T-helper 2 cell (primary cell): ENCODE measurements at places on chromosomes 16 and 17.

- DNase-seq = no peak
These were observed 19.1 kb downstream of the GPR142 start for GRCh38 chr17:74386386-74386785.

DNA sequence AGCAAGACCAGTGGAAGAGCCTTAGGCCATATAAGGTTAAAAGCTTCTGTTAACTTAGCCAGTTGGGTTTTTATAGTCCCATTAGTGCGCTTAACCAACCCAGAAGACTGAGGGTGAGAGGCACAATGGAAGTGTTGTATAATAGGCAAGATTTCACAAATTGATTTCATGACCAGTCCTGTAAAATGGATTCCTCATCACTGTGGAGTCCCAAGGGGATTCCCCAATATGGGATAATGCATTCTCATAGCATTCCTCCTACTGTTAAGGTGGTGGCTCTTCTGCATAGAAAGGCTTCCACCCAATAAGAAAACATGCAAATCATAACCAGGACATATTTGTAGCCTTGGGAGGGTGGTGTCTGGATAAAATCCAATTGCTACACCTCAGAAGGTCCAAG is 22.1 kb upstream of the B4GALNT2 start:
- no peak for DNase-seq

DNA sequence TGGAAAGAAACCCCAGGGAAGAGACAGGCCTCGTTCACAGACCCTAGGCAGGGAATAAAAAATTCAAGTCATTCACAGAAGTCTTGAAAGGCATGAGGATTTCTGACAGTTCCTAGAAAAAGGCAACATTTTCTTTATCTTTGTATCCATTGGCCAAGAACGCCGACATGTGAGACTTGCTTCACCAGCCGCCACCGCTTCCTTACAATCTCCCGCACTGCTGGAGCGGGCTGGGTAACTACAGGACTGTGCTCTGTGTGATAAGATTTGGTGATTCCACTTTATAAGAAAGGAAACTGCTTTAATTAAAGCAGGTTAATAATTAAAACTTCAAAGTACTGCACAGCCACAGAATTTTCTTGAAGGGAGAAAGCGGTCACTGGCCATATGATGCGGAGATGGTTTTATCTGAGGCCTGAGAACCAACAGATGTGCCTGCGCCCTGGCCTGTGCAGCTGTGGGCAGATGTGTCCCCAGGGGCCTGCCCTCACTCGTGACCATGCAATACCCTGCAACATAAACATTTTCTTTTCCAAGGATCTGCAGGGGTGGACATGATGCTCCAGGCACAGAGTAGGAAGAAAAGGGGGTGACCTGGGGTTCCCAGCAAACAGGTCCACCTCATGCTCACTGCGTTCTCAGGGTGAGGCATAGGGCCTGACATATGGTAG is 13.0 kb upstream of the LGALS3BP start:
- DNase-seq = no peak

GRCh38 chr17:13240851-13241250 is 223.0 kb upstream of the ELAC2 start:
- no peak for DNase-seq

- no peak for DNase-seq
These were observed 34.8 kb downstream of the UBN1 start for GRCh38 chr16:4882000-4882632.

DNA sequence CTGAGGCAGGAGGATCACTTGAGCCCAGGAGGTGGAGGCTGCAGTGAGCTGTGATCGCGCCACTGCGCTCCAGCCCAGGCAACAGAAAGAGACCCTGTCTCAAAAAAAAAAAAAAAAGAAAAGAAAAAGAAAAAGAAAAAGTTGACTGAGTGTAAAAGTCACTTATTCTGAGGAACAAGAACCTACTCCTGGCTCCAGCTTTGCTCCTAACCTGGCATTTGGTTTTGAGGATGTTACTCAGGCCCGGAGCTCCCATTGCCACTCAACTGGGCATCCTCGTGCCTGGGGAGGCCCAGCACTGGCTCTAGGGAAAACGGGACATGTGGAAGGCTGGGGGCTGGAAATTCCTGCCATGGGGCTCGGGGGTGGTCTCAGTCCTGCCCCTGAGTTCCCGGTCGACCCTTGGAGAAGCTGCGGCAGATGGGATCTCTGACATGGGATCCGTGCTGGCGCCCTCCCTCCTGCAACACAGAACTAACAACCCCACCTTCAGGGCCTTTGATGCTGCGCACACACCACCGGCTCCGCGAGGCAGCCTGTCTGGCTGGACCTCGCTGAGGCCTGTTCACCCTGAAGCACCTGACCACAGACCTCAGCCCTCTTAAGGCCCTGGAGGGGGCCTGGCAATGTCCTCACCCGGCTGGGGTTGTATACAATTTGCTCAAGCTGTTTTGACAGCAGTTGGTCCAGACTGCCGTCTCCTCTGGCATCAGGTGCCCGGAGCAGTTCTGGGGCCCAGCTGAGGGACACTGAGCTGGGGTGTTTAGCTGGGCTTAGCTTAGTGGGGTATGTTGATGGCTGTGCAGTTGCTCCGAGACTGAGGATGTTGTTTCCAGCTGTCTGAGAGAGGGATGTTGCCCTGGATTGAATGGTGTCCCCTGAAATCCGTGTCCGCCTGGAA is 12.3 kb downstream of the CD7 start:
- DNase-seq = no peak

DNA sequence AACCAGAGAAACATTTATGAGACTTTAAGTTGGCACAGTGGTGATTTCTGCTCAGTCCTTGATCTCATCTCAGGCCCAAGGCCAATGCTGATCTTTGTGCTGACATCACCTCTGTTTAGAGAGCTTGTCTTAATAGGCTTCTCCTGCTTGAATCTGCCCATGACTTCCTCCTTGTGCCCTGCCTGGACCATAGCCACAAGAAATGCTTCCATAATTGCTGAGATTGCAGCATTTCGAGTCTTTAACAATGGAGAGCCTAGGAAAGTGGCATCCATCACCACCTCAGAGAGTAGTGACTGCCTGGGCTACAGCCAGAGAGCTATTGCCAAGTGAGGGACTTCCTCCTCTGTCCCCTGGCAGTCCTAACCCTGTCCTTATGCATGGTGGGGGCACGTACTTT is 25.1 kb upstream of the MMP2 start:
- DNase-seq = no peak

DNA sequence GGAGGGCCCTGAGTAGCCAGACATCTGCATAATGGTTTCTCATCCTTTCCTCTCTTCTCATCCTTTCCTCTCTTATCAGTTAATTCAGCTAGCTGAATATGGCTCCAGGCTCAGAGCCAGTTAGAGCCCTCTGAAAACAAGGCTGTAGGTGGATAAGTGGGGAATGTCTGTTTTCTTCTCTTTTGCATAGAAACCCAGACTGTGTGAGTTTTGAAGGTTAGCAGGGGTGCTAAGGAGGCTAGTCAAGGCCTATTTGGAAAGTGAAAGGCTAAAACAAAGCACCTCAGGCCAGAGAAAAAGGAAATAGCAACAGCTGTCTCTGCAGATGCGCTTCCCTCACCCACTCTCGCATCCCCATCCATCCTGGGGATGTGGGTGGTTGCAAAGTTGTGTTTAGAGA is 420.9 kb downstream of the SHISA9 start:
- no peak for DNase-seq

GRCh38 chr17:59785091-59785799 is 77.8 kb downstream of the VMP1 start:
- no peak for DNase-seq

GRCh38 chr17:55433629-55434422 is 12.2 kb upstream of the MMD start:
- no peak for DNase-seq

GRCh38 chr17:74257311-74257710 is 16.7 kb upstream of the DNAI2 start:
- DNase-seq = no peak

DNA sequence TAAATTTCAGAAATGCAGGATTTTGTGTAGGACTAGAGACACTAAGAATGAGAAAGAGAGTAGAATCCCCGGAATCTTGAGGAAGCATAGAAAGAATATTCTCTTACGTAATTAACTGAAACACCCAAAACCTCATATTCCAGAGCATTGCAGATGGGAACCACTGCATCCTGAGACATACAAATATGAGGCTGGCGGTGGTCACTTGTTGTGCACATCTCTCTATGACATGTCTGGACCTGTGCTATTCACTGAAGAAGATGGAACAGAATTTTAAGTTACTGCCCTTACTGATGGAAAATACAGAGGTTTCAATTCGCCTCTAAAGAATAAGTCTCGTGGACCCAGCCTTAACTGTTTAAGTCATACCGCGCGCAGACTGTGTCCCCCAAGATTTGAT is 806 bp downstream of the RAD51C start:
- no peak for DNase-seq

- no peak for DNase-seq
These were observed 181.4 kb upstream of the WSCD1 start for GRCh38 chr17:5888811-5889210.

- no peak for DNase-seq
These were observed 56.1 kb downstream of the RMI2 start for GRCh38 chr16:11401161-11402050.

GRCh38 chr17:14746822-14747602 is 446.1 kb downstream of the HS3ST3B1 start:
- no peak for DNase-seq

DNA sequence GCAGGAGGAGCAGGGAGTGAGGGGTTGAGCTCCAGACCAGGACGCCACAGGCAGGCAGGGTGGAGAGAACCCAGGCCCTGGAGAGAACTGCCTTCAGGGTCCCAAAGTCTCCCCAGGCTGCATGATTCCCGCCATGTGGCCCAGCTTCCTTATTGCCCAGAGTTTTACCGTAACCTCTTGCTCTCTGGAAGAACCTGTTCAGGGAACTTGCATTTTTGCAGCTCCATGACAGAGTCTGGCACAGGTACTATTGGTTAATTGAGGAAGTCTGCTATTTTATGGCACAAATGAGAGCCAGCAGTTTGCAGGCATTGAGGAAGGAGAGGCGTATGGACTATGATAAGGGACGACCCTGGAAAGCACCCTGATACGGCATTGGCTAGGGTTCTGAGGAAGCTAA is 11.6 kb upstream of the NOS2 start:
- DNase-seq = no peak

DNA sequence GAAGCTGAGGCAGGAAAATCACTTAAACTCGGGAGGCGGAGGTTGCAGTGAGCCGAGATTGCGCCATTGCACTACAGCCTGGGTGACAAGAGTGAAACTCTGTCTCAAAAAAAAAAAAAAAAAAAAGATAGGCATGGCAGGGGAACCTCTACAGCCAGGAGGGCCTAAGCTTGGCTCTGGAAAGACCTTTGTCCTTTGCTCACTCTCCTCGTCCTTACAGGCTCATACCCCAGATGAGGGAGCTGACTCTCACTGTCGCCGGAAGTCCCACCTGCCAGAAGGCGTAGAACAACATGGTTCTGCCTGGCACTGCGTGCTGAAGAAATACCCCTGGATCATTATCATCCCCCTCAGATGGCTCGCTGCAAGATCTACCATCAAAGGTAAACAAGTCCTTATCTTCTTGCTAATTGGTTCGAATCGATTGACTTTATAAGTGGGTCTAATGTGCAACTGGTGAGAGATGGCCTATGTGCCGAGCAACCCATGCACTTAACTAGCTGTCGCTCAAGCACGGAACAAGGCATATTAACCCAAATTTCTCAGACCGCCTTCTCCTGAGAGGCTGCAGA is 29.7 kb downstream of the RTN4RL1 start:
- no peak for DNase-seq

- DNase-seq = no peak
These were observed 22.3 kb upstream of the RBFOX3 start for GRCh38 chr17:79633154-79633553.

- DNase-seq = no peak
These were observed 6.8 kb upstream of the SULT1A1 start for GRCh38 chr16:28616636-28617035.

DNA sequence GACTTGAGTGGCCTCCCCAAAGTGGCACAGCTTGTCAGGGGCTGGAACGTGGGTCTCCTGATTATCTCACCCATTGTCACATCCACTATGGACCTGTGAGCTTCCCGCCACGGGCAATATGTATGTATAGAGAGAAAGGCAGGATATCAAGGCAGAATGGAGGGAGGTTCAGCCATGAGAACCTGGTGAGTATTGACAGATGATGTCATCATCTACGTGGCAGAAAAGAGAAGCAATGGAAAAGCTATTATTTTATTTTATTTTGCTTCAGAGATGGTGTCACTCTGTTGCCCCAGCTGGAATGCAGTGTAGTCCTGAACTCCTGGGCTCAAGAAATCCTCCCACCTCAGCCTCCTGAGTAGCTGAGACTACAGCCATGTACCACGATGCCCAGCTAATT is 13.4 kb upstream of the PDK2 start:
- DNase-seq = no peak

DNA sequence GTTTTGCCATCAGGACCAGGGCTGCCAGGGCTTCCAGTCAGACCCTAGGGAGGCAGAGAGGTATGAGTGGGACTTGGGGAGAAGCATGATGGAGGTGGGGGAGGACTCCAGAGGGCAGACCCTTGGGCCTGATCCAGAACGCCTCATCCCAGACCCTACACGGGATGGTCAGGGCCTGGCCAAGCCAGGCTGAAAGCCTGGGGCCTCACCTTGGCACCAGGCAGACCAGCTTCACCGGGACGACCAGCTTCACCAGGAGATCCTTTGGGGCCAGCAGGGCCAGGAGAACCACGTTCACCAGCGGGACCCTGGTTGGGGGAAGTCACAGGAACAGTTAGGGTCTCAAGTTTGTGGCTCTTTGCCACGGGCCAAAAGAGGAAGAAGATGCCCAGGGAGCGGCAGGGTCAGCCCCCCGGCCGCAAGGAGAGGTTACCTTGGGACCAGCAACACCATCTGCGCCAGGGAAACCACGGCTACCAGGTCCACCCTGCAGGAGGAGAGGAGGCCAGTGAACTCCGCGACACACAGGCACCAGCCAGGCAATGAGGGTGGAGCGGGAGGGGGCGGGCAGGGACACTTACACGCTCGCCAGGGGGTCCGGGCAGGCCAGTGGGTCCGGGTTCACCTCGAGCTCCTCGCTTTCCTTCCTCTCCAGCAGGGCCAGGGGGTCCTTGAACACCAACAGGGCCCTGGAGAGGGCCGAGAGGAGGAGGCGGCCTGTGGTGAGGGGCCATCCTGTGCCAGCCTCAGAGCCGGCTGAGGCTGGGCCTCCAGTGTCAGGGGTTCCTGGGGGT is 7.1 kb downstream of the COL1A1 start:
- no peak for DNase-seq

GRCh38 chr16:64809876-64810629 is 311.8 kb downstream of the CDH11 start:
- no peak for DNase-seq

DNA sequence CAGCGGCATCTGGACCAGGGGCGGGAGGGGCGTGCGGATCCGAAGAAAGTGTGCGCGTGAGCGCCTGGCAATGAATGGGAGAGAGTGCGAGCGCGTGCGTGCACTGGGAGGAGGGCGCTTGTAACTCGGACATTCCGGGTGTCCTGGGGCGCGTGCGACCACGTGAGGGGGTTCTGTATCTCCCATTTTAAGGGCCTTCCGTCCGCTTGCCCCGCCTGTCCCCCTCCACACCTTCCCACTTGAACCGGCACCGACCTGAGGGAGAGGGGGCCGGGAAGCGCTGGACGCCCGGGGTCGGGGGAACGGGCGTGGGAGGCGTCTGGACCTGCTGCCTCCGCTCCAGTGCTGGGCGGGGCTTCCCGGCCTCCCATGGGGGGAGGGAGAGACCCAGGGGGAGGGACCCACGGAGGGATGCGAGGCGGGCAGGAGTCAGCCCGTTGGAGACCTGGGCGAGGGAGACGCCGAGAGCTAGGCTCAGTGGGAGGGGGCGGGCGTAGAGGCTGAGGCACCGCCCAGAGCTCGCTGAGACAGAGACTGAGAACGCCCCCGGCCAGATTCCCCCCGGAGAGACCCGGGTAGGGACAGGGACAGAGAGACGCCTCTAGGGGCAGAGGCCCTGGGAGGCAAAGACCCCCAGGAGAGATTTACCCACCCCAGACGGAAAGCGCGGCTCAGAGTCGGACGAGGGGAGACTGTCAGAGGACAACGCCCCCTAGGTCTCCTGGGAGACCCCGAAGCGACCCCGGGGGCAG is at the start of gene KREMEN2:
Gene KREMEN2, plus strand, starts transcription at position 553 of the 752 bp plus-strand sequence. CDS start 246 bp downstream, outside the sequence.
- DNase-seq = no peak
